ENCODE measurements at places on chromosomes 2 and 18.
A peak's percentile ranks its signal among the peaks of the same experiment; 100 is the strongest.

- DNase-seq, result no peak
These were observed 1848.6 kb upstream of the CELF4 start for GRCh38 chr18:39414009-39414700.

- no peak for DNase-seq
These were observed 55.9 kb downstream of the E2F6 start for GRCh38 chr2:11410101-11410500.

DNA sequence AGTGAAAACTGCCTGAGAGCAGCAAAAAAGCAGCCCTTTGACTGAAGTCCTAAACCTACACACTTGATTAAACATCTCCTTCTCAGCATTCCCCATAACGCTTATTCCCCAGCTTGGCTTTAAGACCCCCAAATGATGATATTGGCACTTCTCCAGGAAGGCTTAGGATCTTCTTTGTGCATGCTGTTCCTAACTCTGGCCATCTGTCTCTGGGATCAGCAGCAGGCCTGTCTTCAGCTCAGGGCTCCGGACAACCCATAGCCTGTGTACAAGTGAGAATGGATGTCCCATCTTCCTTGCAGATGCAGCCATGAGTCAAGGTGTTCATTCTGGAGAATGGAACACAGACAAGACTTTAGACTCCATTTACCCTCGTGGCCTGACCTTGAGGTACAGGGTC lies 81.6 kb upstream of the TMEM17 start:
- DNase-seq, result no peak

DNA sequence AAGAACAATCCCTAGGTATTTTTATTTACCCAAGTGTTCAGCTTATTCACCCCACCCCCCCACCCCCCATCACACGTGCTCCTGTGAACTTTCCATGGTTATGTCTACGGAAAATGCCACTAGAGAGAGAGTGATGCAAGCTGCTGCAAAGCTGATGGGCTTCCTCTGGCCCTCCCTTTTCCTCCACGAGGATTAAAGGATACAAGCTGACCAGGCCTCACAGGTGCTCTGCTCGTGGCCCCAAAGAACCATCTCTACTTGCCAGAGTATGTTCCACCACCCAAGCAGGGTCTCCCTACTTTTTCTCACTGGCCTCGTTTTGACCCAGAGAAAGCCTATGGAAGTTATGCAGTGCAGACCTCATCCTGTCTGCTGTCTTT lies 342.6 kb downstream of the CELF4 start:
- DNase-seq, result no peak

DNA sequence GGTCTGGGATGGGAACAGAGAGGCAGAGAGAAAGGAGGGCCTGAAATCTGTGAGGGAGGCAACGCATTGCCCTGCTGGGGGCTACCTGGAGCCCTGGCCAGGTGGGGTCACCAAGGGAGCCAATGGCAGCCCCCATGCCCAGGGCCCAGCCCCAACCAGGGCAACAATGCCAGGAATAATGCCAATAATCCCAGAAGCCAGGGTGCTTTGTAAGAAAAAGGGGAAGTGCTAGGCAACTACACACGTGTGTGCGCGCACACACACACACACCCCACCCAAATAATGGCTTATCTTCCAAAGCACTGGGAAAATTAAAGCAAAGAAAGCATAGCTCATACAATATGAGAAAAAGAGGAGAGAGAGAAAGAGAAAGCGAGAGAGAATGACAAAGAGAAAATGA lies 7.0 kb upstream of the CLEC4F start:
- no peak for DNase-seq

- no peak for DNase-seq
These were observed 12.9 kb upstream of the PGAP1 start for GRCh38 chr2:196939371-196939770.

GRCh38 chr2:205730701-205731582 lies 48.6 kb downstream of the NRP2 start:
- DNase-seq, result no peak

- DNase-seq, result no peak
These were observed 21.0 kb upstream of the TMEM237 start for GRCh38 chr2:201664334-201664733.

- no peak for DNase-seq
These were observed 31.7 kb upstream of the DNMT3A start for GRCh38 chr2:25373269-25373981.

DNA sequence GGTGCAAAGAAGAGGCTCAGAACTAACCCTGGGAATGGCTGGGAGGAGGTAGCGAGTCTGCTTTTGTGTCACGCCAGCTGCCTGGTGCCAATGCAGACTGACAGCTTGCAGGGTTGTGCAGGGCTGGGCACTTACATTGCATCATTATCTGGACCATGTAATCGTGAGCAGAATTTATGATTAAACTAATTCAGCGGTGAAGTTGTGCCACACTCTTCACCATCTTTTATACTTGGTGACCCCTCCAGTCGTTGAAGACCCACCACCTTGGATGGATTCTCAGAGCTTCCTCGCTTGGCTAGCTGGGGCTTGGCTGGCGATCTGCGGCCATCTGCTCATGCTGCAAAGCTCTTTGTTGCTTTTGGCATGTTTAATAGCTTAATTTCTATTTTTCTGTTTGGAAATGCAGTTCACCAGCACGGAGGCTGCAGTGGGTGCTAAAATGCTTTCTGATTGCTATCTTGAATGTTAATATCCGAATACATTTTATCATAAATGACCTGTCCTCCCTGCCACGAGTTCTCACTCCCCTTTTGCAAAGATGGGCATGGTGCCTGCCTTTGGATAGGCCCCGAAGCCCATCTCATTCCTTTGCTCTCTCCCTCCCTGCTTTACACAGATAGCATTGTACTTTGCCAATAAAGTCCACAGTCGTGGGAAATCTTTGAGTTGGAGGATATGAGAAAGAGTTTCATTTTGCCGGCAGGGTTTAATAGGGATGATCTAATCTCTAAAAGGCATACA lies 188.2 kb downstream of the PRKCE start:
- no peak for DNase-seq

DNA sequence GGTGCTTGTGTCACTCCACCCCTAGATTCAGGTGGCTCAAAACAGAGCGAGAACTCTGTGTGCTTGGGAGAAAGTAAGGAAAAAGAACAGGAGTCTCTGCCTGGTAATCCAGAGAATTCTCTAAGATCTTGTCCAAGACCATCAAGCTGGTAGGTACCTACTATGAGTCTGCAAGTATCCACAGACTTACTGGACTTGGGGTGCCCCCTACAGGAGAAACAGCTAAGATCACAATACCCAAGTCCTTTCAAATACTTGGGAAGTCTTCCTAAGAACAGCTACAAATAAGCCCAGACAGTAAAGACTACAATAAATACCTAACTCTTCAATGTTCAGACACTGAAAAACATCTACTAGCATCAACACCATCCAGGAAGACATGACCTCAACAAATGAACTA lies 1143.6 kb upstream of the ACVR2A start:
- no peak for DNase-seq

DNA sequence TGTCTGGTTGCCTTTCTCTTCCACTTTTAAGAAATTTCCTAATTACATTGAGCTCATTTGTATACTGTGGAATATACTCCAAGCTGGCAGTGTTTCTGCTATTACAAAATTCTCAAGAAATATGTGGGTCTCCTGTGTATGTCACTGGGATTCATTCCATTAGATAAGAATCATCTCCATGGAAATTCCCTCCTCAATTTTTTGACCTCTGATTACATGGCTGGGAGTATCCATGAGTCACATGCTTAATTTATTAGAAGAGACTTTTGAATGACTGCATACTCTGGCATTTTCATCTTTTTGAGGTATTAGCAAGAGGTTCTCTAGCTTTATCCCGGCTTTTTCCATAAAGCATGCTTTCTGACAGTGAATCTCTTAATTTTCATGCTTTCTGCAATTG lies 665.5 kb upstream of the CNTNAP5 start:
- DNase-seq, result no peak

- DNase-seq, result peak; percentile 35
These were observed 35.9 kb downstream of the ARHGAP25 start for GRCh38 chr2:68770271-68771111.

GRCh38 chr2:15935675-15936074 lies 4.7 kb upstream of the MYCN start:
- no peak for DNase-seq

Measured in central memory CD4-positive, alpha-beta T cell (primary cell).